ENCODE measurements at places on chromosomes 2 and 18.

DNA sequence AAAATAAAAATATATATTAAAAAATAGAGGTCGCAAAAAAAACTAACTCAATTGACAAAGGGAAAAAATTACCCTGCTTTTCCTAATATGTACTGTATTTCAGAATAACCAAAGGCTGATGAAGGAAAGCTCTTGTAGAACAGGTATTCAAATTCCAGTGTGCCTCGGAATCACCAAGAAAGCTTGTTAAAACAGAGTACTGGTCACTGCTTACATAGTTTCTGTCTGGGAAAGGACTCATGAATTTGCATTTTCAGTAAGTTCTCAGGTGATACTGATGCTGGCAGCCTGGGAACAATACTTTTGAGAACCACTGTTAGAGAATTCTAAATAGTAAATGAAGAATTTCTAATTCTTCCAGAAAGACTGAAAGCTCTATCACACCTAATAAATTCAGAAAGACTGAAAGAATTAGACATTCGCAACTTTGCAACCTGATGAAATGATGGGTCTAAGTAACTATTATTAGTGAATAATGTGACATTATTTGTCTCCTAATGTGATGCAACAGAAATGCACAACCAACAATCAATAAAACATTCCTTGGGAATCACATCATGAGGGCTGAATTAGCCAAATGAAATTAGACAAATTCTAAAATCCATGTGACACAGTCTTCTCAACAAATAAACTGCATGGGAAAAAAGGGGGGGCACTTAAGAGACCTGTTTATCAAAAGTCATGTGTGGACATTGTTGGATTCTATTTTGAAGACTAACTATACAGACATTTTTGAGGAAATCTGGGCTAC lies 21.9 kb downstream of the RPRD1A start:
- DNase-seq: no peak

- no peak for DNase-seq
Observed at GRCh38 chr2:239226677-239227581, 173.9 kb downstream of the HDAC4 start.

GRCh38 chr18:54776282-54776977 lies 51.8 kb upstream of the RAB27B start:
- no peak for DNase-seq

GRCh38 chr2:70732766-70733645 lies 35.0 kb downstream of the ADD2 start:
- DNase-seq: no peak

GRCh38 chr18:60200558-60200957 lies 172.0 kb downstream of the MC4R start:
- no peak for DNase-seq

GRCh38 chr18:33720133-33720532 lies 142.1 kb downstream of the ASXL3 start:
- no peak for DNase-seq

DNA sequence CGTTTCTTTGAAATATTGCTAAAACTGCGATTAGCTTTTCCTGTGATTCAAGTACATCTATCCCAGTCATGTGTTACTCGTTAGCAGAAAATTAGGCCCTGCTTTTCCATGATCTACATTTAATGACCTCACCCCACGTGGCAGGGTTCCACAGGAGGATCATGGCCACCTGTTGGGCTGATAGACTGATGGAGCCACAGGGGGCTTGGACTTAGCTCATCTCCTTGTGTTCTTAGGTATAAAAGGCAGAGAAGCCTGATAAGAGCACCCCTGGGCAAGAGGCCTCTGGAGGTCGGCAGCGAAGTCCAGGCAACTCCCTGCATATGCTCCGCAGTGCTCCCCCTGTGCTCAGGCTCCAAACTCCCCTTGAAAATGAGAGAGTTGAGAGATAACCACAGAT lies 12.9 kb downstream of the FZD7 start:
- no peak for DNase-seq

- DNase-seq: no peak
Observed at GRCh38 chr2:234823877-234824376, 127.9 kb upstream of the SH3BP4 start.

DNA sequence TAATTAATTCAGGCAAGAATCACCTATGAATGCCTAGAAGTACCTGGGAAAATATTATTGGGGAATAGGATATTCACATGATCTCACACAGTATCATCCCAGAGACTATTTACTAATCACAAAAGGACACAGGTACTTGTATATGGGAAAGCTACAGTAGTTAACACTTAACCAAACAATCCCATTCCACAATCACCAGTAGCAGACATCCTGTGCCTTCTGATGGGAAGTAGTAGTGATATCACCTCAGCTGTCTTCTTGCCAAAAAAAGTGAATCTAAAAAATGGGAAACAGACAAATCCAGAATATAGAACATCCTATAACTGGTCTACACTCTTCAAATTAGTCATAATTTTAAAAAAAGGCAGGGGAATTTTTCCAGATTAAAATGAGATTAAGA lies 75.6 kb upstream of the CCDC150 start:
- no peak for DNase-seq

DNA sequence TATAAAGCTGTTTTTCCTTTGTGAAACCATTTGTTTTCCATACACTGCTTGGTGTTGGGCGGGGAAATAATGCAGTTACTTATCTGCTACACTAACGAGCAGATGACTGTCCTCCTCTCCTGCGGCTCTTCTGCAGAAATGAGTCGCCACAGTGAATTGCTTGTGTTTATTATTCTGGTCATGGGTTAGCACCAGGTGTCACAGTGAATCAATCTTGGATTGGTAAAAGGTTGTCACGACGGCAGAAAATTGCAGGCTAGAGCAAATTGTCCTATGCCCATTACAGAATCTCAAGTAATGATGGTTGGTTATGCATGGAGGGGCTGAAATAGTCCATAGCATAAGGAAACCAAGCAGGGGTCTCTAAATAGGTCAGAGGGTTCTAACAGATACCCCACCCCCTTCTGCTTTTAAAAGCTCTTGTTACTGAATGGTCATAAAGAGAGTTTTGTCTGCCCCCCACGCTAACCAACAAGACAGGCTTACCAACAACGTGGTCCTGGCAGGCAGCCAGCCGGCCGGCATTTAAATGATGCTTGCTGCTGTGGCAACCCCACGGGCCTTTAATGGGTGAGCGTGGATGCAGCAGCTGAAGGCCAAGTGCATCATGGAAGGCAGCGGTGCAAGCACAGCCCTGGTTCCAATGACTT lies 29.5 kb downstream of the RAB31 start:
- peak; percentile 71 for DNase-seq

- no peak for DNase-seq
Observed at GRCh38 chr18:23200756-23201155, 65.5 kb downstream of the CABLES1 start.

DNA sequence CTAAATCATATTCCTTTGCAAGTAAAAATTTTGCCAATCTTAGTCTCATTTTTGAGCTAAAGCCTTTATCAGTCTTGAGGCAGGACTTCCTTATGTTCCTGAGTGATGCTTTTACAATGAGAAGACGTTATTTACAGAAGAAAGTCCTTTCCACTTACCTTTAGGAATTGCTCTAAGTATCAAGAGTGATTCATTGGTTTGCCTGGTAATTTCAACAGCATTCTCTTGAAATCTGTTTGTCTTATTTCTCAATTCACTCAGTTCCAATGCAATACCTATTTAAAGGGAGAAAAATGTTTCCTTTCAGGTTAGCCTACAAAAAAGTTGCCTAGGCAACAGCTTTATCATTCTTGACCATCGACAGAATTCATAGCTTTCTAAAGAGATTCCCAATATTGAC lies 137.2 kb downstream of the LAMA1 start:
- no peak for DNase-seq

DNA sequence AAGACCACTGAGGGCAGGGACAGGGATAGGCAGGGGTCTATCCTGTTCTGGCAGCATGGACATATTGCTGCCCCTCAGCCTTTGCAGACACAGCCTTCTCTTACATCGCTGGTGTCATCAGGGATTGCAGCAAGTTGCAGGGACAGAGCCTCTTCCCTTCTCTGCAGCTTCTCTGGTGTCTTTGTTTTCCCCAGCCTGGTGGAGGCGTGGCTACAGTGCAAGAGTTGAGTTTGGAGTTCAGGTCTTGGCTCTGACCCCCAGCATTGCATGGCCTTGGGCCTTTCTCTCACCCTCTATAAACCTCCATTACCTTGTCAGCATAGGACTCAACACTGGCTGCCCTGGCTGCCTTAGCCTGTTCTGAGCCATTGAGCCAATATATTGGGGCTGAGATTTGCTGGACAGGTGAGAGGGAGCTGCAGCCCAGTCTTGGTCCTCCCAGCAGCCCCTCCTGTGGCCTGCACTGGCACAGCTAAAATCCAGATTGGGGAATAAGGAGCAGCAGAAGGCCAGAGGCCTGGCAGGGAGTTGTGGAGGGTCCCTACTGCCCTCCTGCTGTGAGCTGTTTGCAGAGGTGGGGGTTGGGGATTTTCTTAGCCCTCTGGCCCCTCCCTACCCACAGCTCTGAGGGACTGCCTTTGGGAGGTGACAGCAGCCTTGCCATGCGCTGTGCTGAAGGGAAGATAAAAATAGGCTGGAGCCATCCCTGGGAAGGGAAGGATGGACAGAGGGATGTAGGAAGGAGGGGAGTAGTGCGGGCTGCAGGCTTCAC lies 22.8 kb downstream of the EHD3 start:
- DNase-seq: no peak

- no peak for DNase-seq
Observed at GRCh38 chr18:30971338-30971956, 71.1 kb downstream of the DSC3 start.

DNA sequence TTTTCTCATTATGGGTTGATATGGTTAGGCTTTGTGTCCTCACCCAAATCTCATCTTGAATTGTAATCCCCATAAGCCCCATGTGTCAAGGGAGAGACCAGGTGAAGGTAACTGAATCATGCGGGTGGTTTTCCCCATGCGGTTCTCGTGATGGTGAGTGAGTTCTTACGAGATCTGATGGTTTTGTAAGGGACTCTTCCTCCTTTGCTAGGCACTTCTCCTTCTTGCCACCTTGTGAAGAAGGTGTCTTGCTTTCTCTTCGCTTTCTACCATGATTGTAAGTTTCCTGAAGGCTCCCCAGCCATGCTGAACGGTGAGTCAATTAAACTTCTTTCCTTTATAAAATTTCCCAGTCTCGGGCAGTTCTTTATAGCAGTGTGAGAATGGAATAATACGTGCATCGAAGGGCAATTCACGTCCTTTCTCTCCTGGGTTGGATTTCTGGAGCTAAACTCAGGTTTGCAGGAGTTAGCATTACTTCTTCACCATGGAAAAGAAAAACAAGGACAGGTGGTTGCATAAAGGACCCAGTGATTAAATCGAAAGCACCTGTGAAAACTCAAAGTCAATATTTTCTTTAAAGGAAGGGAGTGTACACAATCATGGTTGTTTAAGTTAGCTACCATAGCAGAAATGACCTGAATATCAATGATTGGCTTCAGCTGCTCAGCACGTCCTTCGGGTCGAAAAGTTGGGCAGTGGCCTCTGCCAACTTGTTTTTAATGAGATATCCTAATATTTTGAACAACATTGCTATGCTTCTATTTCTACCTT lies 54.1 kb downstream of the CDC42EP3 start:
- DNase-seq: no peak

DNA sequence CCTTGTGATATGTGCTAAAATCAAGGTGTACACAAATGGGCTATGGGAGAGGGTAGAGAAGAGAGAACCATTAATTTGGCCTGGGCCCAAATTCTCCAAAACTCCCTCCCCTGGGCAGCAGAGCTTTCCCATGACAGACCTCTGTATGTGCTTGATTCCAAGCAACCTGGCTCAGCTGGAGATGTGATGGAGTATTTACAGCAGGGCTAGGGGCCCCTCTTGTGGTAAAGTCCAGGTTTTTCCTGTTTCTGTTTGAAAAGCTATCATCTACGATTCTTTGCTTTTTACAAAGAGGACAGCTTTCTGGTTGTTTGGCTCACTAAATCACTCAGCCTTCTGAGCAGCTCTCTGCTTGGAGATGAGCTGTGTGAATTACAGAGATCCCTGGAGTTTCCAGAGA lies 40.3 kb downstream of the KCNS3 start:
- no peak for DNase-seq

- peak; percentile 53 for DNase-seq
Observed at GRCh38 chr2:238285653-238286082, 2.7 kb downstream of the PER2 start.

GRCh38 chr18:5463390-5463789 lies 80.4 kb downstream of the EPB41L3 start:
- no peak for DNase-seq

- no peak for DNase-seq
Observed at GRCh38 chr2:133333181-133333580, 235.1 kb downstream of the NCKAP5 start.

Data from mesothelial cell of epicardium (in vitro differentiated cells).